ENCODE measurements at places on chromosomes 4 and X.

DNA sequence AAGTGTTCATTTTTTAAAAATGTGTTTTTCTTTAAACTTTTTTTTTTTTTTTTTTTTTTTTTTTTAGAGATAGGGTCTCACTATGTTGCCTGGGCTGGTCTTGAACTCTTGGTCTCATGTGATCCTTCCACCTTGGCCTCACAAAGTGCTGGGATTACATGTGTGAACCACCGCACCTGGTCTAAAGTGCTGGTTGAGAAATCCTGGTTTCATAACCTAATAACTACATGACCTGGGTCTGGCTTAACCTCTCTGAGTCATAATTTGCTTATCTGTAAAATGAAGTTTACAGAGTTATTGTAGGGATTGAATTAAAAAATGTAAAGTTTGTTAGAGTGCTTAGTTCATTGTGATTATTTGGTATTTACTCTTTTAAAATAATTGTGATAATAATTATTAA is 5.2 kb downstream of the HSD17B13 start:
- no peak for DNase-seq

DNA sequence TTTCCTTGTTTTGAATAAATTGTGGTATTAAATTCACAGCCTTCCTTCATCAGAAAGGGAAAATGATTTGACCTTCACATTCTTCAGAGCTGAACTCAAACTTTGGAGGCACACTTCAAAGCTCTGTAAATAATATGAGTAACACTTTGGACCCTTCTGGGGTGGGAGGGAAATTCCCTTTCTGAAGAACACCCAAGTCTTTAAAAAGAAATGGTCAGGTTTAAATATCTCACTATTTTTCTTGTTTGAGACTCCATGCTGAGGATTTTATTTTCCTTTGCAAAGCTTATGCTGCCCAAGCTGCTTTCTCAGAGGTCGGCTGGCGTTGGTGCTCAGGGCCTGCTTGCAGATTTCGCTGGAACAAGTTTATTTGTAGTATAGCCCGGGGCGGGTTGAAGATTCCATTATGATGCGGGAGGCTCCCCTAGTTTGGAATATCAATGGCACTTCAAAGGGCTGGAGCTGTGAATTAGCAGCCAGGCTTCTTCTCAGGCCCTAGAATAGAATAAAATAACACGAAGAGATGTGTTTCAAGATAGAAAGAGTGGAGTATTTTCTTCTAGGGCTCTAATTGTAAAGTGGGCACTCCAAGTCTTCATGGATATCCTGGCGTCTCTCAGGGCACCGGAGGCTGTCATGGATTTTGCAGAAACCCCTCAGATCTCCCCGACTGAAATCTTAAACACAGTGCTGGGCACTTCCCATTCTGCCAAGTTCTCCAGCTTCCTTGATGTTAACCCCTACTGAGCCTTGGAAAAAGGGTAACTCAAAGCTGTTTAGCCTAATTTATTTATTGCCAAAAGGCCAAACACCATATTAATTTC is 315.6 kb downstream of the GPAT3 start:
- peak; percentile 73 for DNase-seq

DNA sequence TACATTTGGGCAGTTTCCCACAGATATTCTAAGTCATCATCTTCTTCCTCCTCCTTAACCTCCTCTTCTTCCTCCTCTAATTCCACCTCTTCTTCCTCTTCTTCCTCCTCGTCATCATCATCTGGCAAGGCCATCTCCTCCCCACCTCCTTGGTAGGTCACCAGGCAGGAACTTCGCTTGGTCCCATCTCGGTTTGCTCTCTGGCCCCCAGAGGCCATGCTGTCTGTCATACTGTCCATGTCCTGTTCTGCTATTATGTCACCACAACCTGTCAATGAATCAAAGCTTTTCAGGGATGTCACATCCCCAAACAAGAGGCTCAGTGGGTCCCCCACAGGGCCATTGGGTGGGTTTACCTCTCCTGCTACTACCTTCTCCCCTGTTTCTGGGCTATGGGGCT is 13.5 kb downstream of the AMER1 start:
- no peak for DNase-seq

GRCh38 chrX:103063191-103063845 is 653 bp downstream of the BEX1 start:
- peak; percentile 19 for DNase-seq

- peak; percentile 17 for DNase-seq
Measured at GRCh38 chrX:101619364-101619763, 1.6 kb upstream of the ARMCX6 start.

DNA sequence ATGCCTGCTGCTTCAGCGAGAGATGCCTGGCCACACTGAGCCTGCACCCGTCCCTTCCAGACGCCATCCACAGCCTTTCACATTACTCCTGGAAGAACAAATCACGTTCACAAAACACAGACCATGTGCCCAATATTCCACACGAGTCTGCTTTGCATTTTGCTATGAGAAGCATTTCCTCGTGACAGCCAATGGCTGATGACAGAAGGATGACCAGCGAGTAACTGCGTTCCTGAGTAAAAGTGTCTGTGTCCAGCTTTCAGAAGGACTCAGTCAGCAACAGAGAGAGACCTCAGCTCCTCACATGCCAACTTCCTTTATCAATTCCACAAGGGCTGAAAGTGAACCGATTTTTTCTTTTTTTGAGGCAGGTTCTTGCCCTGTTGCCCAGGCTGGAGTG is 19.5 kb downstream of the NAT8L start:
- DNase-seq = no peak

All from fibroblast of skin of right biceps (primary cell).